ENCODE measurements at places on chromosomes 11 and 22.

DNA sequence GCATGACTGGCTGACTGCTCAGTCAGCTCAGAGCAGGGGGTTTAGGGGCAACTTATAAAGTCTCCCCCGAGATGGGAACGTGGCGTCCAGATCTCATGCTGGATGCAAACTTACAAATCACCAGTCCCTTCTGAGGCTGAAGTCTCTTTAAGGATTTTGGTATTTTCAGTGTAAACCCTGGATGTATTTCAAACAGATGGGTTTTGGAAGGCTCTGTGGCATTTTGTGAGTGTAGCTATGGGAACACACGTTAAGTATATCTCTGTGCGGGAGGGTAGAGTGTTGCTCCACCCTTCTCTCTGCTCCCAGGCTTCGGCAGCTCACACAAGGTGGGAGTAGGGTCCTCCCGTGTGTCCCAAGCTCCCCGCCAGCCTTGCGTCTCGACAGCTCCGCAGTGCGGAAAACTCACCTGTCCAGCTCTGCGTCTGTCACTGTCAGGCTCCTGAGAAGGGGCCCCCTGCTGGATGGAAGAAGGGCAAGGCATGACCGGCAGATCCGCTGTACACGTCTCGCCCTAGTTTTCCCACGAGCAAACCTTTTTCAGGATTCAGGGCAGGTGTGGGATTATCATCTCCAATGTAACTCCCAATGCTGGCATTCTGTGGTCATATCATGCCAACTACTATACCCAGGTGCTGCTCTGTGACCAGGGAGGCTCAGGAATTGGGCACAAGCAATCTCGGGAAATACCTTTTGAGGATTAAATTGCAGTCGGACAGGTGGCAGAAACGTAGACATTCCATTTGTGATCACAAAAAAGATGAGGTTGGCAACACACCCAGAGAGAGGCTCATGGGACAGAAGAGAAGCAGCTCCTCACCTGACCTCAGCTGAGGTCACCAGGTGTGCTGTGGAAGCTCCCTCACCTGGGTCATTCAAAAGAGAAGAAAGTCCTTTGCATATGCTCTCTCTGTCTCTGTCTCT is 313.9 kb upstream of the B3GAT1 start:
- no peak for DNase-seq

- DNase-seq: no peak
Observed at GRCh38 chr22:42443240-42444076, 11.3 kb upstream of the NFAM1 start.

DNA sequence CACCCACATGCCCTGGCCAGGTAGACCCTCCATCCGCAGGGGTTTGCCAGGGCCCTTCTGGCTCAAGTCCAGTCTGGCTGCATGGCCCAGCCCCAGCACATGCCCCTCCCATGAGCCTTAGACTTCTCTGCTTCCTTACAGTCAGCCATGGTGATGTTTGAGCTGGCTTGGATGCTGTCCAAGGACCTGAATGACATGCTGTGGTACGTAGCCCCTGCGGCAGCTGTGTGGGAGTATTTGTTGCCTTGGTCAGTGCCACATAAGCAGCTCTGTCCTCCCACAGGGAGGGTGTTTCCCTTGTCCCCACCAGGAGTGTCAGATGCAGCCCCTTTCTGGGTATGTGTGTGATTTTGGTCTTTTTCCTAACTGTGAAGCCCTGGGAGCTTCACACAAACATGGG is 17.5 kb downstream of the CDC45 start:
- DNase-seq: no peak

DNA sequence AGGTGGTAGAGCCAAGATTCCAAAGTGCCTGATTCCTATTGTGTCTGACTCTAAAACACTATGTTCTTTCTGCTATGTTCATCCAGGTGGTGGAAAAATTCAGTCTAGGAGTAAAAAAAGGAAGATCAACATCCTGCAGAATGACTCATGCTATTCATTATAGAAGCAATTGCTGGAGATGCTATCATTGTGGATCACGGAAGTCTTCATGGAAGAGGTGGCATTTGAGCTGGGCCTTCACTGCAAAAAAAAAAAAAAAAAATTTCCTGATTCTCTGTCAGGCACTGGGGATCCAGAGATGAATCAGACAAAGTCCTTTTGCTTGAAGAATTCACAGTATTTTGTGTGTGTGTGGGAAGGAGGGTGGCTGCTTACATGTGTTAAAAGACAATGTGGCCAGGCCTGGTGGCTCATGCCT is 1.4 kb upstream of the UVRAG start:
- no peak for DNase-seq

GRCh38 chr11:69265911-69266510 is 27.9 kb upstream of the MYEOV start:
- DNase-seq: no peak

GRCh38 chr11:132595711-132596134 is 936.6 kb downstream of the OPCML start:
- DNase-seq: no peak

GRCh38 chr11:19398772-19399527 is 158.2 kb upstream of the E2F8 start:
- no peak for DNase-seq

DNA sequence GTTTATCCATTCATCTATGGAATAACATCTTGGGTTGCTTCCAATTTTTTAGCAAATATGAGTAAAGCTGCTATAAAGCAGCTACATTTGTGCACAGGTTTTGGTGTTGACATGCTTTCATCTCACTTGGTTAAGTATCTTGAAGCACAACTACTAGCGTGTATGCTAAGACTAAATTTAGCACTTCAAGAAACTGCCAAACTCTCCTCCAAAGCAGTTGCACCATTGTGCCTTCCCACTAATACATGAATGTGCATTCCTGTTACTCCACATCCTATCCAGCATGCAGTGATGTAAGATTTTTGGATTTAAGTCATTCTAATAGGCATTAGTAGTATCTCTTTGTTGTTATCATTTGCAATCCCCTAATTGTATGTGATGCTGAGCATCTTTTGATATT is 230.7 kb downstream of the KCNA4 start:
- no peak for DNase-seq

DNA sequence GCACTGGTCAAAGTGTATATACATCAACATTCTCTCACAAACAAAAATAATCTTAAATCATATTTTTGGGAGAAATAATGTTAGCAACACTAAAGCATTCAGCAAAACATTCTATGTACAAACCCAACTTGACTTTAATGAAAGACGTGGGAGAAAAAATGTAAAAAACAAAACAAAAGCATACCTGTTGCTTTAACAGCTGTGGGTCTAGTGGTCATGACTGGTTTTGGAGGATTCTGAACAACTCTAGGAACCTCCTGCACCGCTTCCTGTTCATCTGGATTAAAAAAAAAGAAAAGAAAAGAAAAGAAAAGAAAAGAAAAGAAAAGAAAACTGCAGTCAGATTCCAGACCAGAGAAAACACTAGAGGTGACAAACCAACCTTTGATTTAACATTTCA is 2.1 kb downstream of the FNBP4 start:
- DNase-seq: no peak

GRCh38 chr11:15519124-15519791 is 404.5 kb downstream of the INSC start:
- no peak for DNase-seq

DNA sequence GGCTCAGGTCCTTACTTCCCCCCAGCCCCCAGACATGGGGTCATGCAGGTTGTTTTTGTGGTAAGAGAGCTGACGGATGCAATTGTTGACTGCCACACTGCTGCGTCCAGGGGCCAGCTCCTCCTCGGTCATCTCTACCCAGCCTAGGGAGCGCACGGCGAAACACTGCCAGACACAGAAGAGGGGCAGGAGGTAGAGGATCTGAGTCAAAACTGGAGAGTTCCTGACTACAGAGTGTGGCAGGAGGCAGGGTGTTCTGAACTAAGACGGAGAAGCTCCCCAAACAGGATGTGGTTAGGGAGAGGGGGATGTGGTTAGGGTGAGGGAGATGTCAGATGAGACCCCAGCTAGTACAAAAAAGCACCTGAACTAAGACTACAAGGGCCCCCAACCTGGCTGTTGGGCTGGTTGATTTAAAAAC is 12.3 kb downstream of the SMPD1 start:
- peak; percentile 94 for DNase-seq

DNA sequence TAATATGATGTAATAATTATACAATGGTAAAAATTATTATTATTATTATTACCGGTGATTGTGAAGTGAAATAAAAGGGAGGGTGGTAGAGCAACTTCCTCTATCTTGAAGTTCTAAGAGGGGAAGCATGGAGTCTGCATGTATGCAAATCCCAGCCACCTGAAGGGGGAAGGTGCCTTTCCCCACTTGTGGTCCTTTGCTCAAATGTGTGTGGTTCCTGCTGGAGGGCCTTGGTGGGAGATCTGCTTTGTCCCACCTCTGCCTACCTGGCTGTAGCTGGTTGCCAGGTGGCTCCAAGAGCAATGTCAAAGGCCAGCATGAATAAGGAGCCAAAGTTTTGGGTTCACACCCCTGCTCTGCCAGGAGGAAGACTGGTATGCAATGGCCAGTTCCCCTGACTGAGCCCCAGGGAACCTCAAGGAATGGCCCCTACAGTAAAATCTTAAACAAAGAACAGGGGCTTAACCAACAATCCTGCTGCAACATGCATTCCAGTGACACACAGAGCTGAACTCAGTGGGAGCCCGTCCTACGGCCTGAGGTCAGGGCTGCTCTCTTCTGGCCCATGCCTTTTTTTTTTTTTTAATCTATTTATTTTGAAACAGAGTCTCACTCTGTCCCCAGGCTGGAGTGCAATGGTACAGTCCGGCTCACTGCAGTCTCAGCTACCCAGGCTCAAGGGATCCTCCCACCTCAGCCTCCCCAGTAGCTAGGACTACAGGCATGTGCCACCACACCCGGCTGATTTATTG is 8.5 kb downstream of the TMEM132A start:
- DNase-seq: no peak

GRCh38 chr22:27238935-27239510 is 562.5 kb downstream of the MN1 start:
- no peak for DNase-seq

GRCh38 chr22:20526628-20527355 is 19.4 kb downstream of the MED15 start:
- DNase-seq: no peak

All from activated CD4-positive, alpha-beta T cell treated with anti-CD3 and anti-CD28 coated beads, Interleukin-2, amount 50 U/mL, for 16 hours (primary cell).